ENCODE measurements at places on chromosomes 16 and 17.

GRCh38 chr17:60529806-60530205 is 3.8 kb upstream of the APPBP2 start:
- no peak for DNase-seq

DNA sequence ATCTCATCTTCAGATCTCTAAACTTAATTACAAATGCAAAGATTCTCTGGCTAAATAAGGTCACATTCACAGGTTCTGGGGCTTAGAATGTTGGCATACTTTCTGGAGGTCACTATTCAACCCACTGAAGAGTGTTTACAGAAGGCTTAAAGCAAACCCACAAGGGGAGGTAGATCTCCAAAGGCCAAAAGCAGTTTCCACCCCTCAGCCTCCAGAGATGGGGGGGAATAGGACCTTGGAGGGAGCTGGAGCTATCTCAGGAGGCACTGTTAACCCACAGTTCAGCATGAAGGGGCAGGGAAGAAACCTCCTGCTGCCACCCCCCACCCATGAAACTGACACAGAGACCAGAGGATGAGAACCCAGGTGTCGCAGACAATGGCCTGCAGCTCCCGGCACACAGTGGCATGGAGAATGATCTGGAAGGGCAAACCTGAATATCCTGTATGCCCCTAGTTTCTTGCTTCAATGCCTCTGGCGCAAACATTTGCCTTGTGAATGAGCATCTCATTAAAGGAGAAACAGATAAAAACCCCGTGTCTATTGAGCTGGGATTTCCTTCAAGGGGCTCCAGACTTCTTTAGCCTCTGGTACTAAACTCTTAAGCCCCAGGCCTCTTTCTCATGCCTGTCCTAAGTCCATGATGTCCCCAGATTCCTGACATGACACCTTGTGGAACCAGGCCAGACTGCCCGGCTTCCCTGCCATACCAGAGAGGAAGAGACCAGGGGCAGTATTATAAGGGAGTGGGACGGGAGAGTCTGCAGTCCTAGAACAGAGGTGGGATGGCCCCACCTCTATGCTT is 103.1 kb upstream of the CDH5 start:
- DNase-seq, result no peak

DNA sequence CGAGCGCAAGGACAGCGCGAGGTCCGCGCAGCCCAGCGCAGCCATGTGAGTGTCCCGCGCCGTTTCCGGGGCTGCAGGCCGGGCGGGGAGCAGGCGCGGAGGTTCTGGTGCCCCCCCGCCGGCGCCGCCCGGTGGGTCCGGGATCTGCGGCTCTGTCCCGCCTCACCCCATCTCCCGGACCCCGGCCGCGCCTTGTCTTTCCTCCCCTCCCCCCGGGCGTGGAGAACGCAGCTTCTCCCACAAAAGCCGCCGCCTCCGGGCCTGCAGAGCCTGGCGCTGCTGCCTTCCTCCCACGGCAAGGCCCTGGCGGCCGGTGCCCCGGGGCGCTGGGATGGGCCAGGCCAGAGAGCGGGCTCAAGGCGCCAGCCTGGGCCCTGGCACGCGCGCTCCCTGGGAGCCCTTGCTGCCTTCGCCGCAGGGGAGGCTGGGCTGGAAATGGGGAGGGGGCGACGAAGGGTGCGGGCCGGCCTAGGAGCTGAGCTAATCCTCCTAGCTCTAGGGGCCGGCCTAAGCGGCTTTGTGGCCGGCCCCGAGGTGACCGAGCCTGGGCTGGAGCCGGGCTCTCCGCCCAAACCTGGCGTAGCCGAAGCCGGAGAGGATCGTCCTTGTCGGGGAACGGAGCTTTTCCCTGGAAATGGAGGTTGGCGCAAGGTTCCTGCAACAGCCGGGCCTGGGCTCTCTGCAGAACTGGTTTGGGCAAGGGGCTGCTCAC is 397 bp downstream of the RIPOR1 start:
- DNase-seq, result peak; percentile 64

- peak; percentile 95 for DNase-seq
Observed at GRCh38 chr16:67155295-67156142, 4.2 kb downstream of the TRADD start.

- DNase-seq, result no peak
Observed at GRCh38 chr17:8189041-8189710, 804 bp downstream of the BORCS6 start.

DNA sequence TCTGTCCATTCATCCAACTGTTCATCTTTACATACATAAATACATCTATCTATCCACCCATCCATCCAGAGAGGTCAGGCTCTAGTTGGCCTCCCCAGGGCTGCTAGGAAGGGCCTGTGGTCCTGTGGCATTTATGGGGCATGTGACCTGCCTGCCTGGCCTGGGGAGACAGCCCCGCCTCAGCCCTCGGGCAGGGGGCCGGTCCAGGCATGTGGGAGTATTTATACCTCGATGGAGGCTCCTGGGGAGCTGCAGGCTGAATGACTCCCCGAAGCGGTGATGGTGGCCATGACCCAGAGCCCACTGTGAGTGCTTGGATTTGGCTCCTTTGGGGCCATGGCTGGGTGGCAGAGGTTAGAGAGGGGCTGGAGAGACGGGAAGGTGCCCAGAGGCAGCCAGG is 7.3 kb downstream of the FOXN1 start:
- DNase-seq, result no peak

- DNase-seq, result no peak
Observed at GRCh38 chr16:8686031-8686621, 11.7 kb downstream of the ABAT start.
